ENCODE measurements at places on chromosomes 5 and 9. TPM values are rescaled to one million over a fixed set of nuclear protein-coding genes. Genes with fewer than 3 reads are reported as not detected.

The LHX2 gene
- total RNA-seq, result not detected

The F2RL2 gene
- total RNA-seq, result 2.9 TPM

The ITGA1 gene
- total RNA-seq, result 36.6 TPM

The PPP2R2B gene
- total RNA-seq, result 0.33 TPM

The KCNIP1 gene
- total RNA-seq, result 1.0 TPM

Measured in breast epithelium (tissue), 4 donors.